ENCODE measurements at places on chromosomes 11 and 22.

GRCh38 chr11:122820158-122820557 is 18.1 kb upstream of the CRTAM start:
- no peak for DNase-seq

GRCh38 chr22:45358127-45358526 is 48.4 kb downstream of the FAM118A start:
- no peak for DNase-seq

GRCh38 chr11:70005107-70005818 is 72.9 kb upstream of the ANO1 start:
- no peak for DNase-seq

GRCh38 chr22:38963872-38964271 is 6.5 kb downstream of the APOBEC3A start:
- no peak for DNase-seq

- DNase-seq = no peak
Observed at GRCh38 chr22:26416670-26417276, 12.3 kb upstream of the ASPHD2 start.

- DNase-seq = no peak
Observed at GRCh38 chr11:44068180-44068579, 2.1 kb downstream of the ACCS start.

DNA sequence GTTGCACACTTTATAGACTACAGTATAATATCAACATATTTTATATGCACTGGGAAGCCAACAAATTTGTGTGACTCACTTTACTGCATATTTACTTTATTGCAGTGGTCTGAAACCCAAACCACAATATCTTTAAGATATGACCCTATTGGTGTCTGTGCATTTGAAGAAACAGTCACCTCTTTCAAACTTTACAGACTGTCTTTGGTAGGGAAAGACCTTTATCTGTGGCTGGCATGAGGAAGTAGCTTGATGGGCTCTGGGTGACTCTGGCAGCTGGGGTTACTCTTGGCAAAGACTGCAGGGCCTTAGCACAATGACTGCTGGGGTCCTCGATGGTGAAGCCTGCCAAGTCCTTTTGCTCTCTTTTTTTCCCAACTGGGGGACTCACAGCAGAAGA is 21.3 kb upstream of the ABTB2 start:
- no peak for DNase-seq

- DNase-seq = no peak
Observed at GRCh38 chr11:46273511-46274205, 3.8 kb upstream of the CREB3L1 start.

- DNase-seq = no peak
Observed at GRCh38 chr11:832529-833113, at the start of gene CD151. TSS of gene CD151 (plus strand) at chr11:832952. CDS start at chr11:836070, 3,118 bp downstream.

- no peak for DNase-seq
Observed at GRCh38 chr11:114257621-114258558, 38.3 kb upstream of the NNMT start.
